Uterus (tissue), 4 donors: ENCODE measurements at places on chromosomes 12 and 14. TPM values are rescaled to one million over a fixed set of nuclear protein-coding genes. Genes with fewer than 3 reads are reported as not detected.

- DNase-seq = no peak
Observed at GRCh38 chr14:49951691-49952345, 58.9 kb downstream of the ARF6 start.

PMCH gene
- total RNA-seq = not detected

- no peak for DNase-seq
Observed at GRCh38 chr12:66548338-66549049, 130.4 kb downstream of the GRIP1 start.

NELL2 gene
- 0.29 TPM for total RNA-seq

DNA sequence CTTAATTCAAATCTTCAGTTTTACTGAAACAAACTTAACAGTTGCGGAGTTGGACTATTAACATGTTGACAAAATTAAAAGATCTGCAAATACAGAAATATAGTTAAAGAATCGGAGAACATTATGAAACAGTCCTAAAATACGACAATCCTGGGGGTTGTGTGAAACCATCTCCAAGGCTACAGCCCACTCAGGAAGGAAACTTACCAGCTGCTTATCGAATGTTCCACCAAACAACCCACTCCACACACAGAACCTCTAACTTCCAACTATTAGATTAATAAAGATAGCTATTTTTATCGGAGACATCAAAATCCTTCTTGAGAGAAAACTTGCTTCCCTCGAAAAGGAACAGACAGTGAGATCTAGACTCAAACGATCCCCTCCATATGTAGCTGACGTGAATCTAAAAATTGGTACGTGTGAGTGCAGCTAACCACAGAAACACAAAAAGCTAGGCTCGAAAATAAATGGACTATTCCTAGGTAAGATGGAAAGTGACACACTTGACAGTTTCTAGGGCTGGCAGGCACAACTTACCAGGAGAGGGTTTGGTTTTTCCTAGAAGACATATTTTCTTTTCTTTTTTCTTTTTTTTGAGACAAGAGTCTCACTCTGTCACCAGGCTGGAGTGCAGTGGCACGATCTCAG, 12.9 kb downstream of the VPS37B start:
- no peak for DNase-seq

DNA sequence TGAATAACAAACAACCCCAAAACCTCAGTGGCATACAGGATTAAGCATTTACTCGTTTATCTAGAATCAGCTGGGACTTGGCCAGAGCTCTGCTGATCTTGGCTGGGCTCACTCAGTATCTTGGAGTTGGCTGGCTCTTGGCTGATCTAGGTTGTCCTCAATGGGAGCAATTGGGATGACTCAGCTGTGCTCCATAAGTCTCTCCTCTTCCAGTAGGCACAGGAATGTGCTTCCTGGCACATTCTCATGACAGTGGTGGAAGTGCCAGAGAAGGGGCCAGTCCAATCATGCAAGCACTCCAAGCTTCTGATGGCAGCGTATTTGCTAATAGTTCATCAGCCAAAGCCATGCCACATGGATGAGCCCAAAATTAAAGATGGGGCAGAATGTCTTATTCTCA, 41.7 kb upstream of the ANO4 start:
- no peak for DNase-seq

DNA sequence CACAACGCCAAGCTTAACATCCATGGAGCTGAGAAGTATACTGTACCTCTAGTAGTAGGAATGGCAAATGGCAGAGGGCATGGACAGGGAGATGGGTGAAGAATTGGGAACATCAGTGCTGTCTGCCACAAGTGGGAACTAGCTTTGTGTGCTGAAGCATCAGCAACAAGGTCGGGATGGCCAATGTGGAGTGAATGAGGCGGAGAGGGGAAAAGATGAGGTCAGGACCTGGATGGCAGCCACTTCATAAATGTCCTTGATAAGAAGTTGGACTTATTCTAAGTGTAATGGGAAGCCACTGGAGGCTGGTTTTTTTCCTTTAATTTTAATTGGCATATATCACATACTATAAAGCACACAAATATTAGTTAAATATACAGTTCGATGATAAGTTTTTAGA, 21.9 kb upstream of the CLMN start:
- no peak for DNase-seq
